Skin of body (tissue), 3 donors: ENCODE measurements at places on chromosomes 7 and 10.
A peak's percentile ranks its signal among the peaks of the same experiment; 100 is the strongest.

DNA sequence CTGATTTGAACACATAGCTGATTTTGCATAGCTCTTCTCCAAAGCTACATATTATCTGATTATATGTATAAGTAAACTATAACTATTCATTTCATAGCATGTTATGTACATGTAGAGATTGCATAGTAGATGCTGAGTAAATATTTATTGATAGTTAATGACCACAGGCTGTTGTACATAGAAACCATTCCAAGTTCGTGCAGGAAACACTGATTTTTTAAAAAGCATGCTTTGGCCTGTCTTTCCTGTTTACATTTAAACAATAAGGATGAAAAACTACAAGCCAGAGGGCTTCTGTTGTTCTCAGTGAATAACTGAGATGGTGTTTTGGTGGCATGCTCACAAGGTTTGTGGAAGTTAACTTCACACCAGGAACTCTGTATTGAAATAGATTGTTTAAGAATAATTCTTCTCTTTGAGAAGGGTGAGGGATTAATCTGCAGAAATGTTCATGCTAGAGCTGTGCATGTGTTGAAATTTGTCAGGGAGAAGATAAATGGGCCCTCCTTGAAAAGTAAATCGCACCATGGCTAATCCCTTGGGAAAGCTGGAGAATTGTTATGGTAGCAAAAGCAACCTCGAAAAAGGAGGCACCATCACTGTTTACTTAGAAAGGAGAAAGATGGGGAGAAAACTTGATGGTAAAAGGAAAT lies 120.2 kb upstream of the SP8 start:
- DNase-seq = no peak

- no peak for DNase-seq
Measured at GRCh38 chr10:78348411-78349164, 314.9 kb downstream of the RPS24 start.

- DNase-seq = peak; percentile 34
Measured at GRCh38 chr10:91493313-91493712, 83.2 kb downstream of the HECTD2 start.

GRCh38 chr10:44864051-44864450 lies 47.1 kb upstream of the TMEM72 start:
- DNase-seq = no peak

- no peak for DNase-seq
Measured at GRCh38 chr7:119758254-119758653, 514.7 kb upstream of the KCND2 start.

DNA sequence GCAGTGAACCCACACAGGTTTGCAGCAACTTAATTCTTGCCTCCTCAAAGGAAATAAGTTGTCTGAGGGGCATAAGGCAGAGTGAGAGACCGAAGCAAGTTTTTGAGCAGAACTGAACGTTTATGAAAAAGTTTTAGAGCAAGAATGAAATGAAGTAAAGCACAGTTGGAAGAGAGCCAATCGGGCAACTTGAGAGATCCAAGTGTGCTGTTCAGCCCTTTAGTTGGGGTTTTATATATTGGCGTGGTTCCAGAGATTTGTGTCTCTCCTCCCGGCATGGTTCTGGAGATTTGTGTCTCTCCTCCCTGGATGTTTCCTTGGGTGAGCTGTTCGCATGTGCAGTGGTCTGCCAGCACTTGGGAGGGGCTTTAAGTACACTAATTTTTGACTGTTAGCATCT lies 141.4 kb upstream of the DGKB start:
- DNase-seq = no peak

GRCh38 chr7:111320133-111320532 lies 229.2 kb downstream of the LRRN3 start:
- DNase-seq = no peak

DNA sequence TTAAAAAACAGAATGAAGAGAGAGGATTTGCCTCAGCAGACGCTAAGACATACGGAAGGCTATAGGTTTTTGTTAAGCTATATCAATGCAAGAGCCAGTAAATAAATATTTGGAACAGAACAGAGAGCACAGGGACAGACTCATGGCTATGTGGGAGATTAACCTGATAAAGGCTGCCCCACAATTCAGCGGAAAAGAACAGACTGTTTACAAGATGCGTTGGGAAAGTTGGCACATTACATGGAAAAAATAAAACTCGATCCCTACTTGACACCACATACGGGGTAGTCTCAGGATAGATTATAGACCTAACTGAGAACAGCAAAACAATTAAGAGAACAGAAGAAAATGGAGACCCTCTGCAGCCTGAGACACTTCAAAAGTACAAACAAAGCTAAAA lies 10.8 kb downstream of the KCNH2 start:
- no peak for DNase-seq

- DNase-seq = no peak
Measured at GRCh38 chr10:43273543-43273942, 6.7 kb upstream of the RASGEF1A start.

GRCh38 chr7:151565541-151565940 lies 45.8 kb upstream of the RHEB start:
- no peak for DNase-seq

- DNase-seq = peak; percentile 40
Measured at GRCh38 chr7:150368884-150369747, 494 bp downstream of the REPIN1 start.

DNA sequence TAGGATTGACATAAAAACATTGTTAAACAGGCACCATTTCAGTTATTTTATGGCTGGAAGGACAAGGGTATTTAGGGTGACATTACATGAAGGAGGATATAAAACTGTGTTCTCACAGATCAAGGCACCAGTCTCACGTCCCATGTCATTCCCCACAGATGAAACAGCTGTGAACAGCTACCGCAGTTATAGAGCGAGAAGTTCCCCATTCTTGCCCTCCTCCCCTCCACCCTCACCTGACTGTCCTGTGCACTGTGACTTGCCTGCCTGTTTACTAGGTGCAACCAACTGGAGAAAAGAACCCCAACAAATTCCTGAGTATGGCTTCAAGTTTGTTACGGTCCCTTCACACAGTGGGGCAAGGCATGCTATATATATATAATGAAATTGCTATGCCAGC lies 141.6 kb downstream of the SND1 start:
- DNase-seq = no peak
